ENCODE measurements at places on chromosomes 7 and 10.
A peak's percentile ranks its signal among the peaks of the same experiment; 100 is the strongest.

DNA sequence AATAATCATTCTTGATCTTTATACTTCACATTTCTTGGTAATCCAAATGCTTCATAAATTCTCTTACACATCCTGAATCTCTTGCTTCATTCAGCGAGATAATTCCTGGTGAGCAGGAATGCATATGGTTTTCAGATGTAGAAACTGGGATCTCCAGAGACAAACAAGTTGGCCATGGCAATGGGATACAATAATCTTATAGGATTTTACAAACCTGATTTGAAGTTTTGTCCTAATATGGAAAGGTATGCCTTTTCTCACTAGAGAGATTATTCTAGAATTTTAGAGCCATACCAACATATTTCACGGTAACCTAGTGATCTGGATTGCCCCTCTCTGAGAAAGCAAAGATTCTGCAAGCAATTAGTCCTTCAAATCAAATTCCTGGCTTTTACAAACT is 13.1 kb upstream of the TRDMT1 start:
- no peak for DNase-seq

GRCh38 chr7:50450590-50451032 is 461 bp upstream of the FIGNL1 start:
- DNase-seq: peak; percentile 8

GRCh38 chr7:87448388-87448787 is 27.1 kb downstream of the ABCB4 start:
- DNase-seq: no peak

GRCh38 chr7:32242436-32242835 is 172.2 kb upstream of the PDE1C start:
- no peak for DNase-seq

- no peak for DNase-seq
Measured at GRCh38 chr7:88127637-88128290, 92.1 kb downstream of the SRI start.

DNA sequence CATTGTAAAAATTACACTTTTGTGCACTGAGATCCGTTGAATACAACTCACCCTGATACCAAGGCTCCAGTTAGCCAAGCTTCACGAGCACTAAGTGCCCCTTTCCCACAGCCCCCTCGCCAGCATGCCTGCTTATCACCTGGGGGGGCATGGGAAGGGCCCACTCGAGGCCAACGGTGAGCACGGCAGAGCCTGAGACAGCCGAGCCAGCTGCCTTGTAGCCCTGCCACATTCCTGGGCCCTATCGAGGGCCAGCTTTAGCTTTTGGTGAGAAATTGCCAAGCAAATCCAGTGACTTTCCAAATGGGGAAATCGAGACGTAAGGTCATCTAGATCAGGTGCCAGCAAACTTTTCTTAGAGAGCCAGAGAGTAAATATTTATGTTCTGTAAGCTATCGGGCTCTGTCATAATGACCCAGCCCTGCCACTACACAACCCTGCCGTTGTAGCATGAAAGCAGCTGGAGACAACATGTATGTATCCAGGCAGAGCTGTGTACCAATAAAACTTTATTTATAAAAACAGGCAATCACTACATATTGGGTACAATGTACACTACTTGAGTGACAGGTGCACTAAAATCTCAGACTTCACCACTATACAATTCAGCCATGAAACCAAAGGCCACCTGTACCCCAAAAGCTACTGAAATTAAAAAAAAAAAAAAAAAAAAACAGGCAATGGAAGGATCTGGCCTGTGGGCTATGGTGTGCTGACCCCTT is 83.6 kb downstream of the FAM53B start:
- no peak for DNase-seq

DNA sequence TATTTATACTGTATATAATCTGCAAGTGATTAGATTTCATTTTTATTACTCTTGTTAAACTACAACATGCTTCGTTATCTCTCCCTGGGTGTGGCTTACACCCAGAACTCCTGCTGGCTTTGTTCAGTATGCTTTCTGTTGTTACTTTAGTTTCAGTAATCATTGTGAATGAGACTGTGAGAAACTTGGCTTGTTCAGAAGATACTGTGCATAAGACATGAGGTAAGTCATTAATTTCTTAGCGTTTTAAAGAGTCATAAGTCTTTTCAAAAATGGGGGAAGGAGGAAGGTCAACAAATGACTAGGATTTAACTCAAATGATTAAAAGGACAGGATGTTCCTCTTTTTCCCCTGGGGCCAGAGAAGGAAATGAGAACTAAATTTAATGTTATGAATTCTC is 11.6 kb upstream of the ADD3 start:
- no peak for DNase-seq

GRCh38 chr7:35571611-35572240 is 123.2 kb downstream of the HERPUD2 start:
- no peak for DNase-seq

Data from stimulated activated CD8-positive, alpha-beta memory T cell treated with anti-CD3 and anti-CD28 coated beads, Interleukin-4, amount 100 ng/mL, for 1 hour (primary cell).